Type B pancreatic cell (in vitro differentiated cells): ENCODE measurements at places on chromosomes 3 and 15.

- no peak for DNase-seq
Observed at GRCh38 chr3:4409415-4409814, 57.7 kb downstream of the SUMF1 start.

DNA sequence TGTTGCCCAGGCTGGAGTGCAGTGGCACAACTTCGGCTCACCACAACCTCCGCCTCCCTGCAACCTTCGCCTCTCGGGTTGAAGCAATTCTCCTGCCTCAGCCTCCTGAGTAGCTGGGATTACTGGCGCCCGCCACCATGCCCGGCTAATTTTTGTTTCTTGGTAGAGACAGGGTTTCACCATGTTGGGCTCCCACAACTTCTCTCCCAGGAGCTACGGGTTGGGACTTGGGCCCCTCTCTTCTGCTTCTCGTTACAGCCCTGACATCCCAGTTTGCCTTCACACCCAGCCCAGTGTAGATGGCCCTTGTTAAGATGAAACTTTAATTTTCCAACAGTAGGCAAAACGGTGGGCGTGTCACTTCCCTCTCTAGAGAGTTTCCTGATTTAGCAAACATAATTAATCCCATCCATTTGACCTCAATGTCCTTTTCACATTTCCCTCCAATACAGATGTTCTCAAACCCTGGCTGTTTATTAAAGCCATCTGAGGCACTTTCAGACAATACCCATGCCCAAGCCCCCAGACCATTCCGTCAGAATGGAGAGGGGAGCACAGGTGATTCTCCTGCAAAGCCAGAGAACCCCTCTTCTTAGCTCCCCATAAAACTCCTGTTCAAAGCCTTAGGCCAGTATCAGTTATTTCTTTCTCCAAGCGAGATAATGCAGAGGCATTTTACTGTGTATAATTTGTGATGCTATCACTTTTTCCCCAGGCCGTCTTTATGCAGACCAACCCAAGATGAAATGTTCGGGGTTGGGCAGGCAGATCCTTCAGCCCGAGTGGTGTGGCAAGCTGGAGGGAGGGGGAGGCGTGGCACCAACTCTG is 245.7 kb downstream of the XXYLT1 start:
- DNase-seq: no peak

GRCh38 chr15:77370580-77370979 is 49.3 kb downstream of the PEAK1 start:
- no peak for DNase-seq

GRCh38 chr3:84755860-84756259 is 202.9 kb upstream of the CADM2 start:
- DNase-seq: no peak

DNA sequence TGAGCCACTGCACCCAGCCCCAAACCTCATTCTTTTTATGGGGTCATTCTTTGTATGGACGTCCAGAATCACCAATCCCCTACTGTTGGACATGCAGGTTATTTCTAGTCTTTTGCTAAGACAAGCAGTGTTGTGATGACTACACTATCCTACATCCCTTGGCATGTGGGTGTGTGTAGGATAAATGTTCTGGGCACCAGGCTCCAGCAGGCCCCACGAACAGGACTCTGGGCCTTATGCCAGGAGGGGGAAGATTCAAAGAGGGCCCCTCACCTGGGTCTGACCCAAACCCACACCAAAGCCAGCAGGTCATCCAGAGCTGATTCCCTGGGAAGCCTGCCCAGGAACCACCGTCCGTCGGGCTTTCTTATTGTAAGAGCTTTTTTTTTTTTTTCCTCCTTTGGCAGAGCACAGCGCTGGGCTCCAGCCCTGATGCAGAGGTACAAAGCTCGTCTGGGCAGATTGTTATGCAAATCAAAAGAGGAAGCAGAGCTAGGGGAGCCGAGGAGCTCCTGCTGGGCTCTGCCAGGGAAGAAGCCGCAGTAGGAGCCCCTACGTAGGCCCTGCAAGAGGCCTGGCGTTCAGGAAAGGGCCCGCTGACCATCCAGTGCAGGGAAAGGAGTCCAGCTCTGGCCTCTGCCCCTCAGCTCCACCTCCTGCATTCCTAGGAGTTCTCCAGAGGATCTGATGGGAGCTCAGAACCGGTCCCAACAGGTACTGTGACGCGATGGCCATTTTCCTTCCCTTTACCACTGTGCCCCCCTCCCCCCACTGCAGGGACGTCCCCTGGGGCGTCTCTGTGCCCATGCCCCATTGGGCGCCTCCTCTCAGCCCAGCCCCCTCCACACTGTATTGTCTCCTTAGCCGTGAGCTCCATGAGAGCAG is 29.0 kb upstream of the FURIN start:
- DNase-seq: no peak

GRCh38 chr3:81823086-81823485 is 61.6 kb upstream of the GBE1 start:
- no peak for DNase-seq

- DNase-seq: no peak
Observed at GRCh38 chr15:58042006-58042405, 23.5 kb downstream of the ALDH1A2 start.
